ENCODE measurements at places on chromosomes 13 and 19.

- no peak for DNase-seq
These were observed 18.4 kb upstream of the MYADM start for GRCh38 chr19:53849237-53849676.

DNA sequence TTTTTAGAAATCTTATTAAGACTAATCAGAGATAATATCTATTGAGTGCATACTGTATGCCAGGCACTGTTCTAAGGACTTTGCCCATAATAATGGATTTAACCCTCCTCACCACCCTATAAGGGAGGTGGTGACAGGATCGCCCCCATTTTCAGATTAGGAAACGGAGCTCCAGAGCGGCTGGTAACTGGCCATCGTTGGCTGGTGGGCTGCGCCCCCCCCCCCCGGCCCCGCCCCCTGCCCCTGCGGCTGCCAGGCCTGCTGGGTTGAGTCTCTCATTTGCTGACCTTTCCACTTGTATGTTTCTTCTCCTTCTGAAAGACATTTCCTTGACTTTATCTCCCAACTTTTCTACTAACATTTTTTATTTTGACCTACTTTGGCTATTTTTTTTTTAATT lies 8.5 kb downstream of the ARHGEF7 start:
- DNase-seq, result no peak

DNA sequence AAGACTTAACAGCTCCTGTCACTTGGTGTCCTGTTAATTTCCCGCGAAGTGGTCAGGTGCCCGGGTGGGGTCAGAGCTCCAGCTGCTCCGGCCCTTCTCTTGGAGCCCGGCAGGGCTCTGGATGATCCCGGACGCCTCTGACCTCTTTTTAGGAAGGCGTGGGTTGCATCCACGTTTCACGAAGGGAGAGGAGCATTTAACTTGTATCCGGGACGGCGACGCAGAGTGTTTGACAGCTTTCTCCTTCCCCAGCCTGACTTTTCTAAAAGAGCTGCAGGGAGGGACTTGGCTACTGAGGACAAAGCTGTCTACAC lies 656 bp downstream of the ZNF155 start:
- DNase-seq, result no peak

DNA sequence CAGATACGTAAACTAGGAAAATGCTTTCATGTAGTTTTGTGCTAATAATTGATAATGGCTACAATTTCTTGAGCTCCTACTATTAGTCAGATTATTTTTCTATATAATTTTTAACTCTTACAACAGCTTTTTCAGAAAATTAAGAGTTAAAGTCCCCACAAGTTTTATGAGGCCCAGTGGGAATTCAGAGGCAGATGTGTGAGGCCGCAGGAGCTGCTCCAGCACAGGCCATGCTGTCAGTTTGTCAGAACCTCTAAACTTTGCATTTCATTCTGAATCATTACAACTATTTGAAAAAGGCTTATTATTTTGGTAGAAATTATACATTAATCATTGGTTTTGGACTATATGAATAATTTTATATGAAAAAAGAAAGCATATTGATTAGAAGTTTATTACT lies 370.8 kb downstream of the MYO16 start:
- DNase-seq, result no peak

DNA sequence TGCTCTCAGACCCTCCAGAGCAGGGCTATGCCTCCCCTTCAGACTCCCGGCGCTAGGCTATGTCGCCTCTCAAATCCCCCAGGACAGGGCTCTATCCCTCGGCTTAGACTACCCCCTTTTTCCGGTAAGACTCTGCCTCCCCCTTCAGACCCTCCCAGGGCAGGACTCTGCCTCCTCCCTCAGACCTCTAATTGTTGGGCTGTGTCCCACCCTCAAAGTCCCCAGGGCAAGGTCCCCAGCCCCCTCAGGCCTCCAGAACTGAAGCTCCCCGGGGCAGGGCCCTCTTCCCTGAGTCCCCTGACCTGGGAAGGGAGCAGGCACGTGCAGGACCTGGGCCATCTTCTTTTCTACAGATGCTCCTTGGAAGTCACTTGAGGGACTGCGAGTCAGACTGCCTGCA lies 3.2 kb downstream of the KANK2 start:
- no peak for DNase-seq

GRCh38 chr19:14023404-14024235 lies 4.3 kb upstream of the RLN3 start:
- DNase-seq, result no peak

- no peak for DNase-seq
These were observed 3.0 kb downstream of the SLC15A1 start for GRCh38 chr13:98749501-98749900.

DNA sequence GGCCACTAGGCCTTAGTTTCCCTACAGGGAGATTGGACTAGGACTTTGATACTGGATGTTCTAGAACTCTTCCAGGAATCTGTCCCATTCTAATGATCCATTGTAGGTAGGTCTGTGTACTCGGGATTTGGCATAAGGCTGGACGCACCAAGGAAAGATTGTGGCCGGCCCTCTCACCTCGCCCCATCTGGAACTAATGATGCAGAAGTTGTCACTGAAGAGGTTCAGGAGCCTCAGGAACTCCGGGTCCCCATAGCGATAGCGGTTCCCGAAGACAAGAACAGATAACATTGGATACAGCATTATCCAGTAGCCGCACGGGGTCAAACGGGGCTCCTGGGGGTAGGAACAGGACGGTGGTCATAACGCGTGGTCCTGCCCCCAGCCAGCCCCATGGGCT lies 11.2 kb downstream of the EGLN2 start:
- no peak for DNase-seq

GRCh38 chr13:71378961-71379905 lies 487.8 kb downstream of the DACH1 start:
- no peak for DNase-seq

GRCh38 chr13:76123548-76123947 lies 487.4 kb downstream of the LMO7 start:
- no peak for DNase-seq

DNA sequence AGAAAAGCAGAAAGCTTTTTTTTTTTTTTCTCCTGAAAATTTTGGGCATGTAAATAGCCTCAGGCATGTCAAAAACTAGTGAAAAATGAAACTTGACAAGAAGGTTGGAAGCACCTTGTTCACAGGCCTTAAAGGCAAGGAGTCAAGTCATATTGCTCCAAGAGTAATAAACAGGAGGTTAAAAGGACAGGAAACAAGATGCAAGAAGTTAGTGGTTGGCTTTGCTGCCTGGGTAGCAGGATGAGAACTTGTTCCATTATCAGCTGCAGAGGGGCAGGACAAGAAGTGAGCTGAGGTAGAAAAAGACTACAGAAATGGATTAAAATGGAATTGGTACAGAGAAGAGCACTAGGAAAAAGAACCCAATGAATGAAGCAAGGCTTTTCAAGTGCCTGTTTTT lies 242.6 kb downstream of the DCT start:
- DNase-seq, result no peak
